ENCODE measurements at places on chromosomes 3 and 15.

DNA sequence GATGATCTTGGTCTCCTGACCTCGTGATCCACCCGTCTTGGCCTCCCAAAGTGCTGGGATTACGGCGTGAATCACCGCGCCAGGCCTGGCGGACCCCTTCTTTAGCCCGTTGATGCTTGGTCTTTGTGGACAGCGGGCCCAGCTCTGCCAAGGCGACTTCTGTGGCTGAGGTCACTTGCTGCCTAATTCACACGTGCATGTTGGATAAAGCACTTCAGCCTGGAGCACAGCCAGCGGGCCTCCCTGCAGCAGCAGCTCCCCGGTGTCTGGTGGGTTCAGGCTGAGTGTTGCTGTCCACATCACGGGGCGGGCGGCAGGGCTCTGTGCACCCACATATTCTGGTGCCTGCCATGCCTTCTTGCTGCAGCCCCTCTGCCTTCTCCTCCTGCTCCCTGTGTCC lies 88.4 kb downstream of the DGKG start:
- DNase-seq: no peak

DNA sequence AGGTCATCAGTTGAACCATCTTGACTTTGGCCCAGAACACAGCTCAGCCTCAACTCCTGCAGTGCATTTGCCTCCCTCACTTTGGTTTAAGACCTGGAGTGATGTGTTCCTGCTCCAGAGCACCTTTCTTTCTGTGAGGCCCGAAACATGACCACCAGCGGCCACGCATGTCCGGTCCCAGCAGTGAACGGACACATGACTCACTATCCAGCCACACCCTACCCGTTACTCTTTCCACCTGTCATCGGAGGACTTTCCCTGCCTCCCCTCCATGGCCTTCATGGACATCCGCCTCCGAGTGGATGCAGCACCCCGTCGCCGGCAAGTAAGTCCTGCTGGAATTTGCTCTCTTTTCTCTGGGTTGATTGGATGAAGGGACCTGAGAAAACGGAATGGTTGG lies 253.8 kb upstream of the RARB start:
- no peak for DNase-seq

DNA sequence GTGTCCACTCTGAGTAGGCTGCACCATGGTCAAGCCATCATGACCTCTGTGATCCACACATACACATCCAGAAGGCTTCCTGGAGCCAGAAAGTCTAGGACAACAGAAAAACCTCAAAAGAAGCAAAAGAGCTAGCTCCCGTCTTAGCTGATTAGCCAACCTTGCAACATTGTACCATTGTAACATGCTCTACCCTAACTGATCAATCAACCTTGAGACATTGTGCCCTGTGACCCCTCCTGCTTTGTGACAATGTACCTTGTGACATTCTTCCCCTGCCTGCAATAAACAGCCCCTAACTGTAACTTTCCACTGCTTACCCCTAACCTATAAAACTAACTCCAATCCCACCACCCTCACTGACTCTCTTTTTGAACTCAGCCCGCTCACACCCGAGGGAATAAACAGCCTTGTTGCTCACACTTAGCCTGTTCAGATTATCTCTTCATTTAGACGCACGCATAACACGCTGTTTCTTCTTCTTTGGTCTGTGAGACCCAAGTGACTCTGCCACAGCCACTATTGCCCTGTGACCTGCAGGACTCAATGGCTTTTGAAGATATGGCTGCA lies 1104.6 kb downstream of the OTOL1 start:
- no peak for DNase-seq

DNA sequence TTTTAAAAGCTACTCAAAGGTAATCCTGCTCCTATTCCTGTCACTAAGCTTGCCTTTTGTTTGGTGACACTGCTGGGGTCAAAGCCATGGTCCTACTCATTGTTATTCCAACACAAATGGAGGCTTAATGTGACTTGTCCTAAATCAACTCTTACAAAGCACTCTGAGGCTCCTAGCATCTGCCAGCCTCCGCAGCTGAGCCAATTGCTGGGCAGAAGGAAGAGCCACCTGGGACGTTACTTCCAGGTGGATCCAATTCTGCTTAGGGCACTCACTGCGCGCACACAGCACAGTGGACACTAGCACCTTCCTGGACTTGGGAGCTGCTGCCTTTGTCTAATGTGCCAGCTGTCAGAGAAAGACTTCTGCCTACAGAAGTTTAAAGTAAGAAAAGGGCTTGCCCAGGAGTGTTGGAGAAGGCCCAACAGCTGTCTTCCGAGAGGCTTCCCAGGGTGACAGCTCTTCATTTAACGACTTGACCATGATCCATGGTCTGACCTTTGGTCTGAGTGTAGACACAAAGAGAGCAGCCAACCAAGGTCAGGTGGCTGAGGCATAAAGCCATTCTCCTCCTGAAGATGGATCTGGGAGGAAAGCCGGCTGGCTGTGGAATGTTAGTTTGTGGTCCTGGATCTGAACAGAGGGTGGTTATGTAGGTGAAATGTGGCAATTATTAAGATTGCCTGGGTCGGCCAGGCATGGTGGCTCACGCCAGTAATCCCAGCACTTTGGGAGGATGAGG lies 102.2 kb downstream of the AQP9 start:
- no peak for DNase-seq

DNA sequence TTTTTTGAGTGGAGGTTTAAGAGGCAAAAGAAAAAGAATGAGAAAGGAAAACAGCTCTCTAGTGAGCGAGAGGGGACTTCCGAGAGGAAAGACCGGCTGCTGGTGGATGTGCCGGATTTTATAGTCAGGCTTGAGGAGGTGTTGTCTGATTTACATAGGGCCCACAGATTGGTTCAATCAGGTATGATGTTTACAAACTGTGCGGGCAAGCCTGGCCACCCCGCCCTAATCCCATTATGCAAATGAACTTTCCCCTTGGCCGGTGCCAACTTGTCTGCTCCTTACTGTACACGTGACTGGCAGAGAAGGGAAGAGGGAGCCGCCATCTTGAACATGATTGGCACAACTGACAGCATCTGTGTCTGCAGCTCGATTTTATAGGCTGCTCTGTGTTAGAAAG lies 44.7 kb downstream of the FAM43A start:
- peak; percentile 28 for DNase-seq

DNA sequence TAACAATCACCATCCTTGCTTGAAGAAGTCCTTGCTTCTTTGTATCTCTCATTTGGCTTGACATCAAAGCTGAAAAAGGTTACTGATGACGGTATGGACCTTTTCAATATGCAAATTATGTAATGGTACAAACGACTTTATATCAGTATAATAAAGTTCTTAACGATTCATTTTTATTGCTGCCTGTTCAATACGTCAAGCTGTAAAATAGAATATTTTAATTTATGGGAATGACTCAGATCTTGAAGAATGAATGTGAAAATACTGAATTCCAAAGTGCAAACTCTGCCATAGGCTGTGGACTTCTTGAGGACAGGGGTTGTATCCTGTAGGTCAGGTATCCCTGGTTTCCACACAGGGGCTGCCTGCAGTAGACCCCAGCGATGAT lies 156.2 kb downstream of the PLCL2 start:
- DNase-seq: peak; percentile 2

- DNase-seq: peak; percentile 77
These were observed at the start of gene SLC9A9 for GRCh38 chr3:143847787-143848631. Gene SLC9A9, minus strand, starts transcription at chr3:143848468. Its CDS starts 146 bp downstream, at chr3:143848322.

GRCh38 chr3:159432682-159433340 lies 555.8 kb upstream of the IL12A start:
- DNase-seq: no peak

DNA sequence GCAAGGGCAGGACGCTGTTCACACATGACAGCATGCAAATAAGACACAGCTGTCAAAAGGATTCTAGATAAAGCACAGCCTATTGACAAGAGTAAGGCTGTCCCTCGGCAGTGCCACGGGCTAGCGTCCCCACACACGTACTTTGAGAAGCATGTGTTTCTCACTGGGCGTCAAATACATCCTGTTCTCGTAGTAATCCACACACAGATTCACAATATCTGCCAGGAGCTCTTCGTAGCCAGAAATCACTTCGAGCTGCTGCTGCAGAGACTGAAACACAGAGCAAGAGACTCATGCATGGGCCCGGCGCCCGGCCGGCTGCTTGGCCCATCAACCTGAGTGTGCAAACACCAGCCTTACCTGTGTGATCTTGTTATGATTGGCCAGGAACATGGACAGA lies 41.1 kb downstream of the CYFIP1 start:
- no peak for DNase-seq

- no peak for DNase-seq
These were observed 555.5 kb upstream of the TBL1XR1 start for GRCh38 chr3:177752831-177753230.

GRCh38 chr3:160434071-160434470 lies 15.5 kb downstream of the TRIM59 start:
- peak; percentile 86 for DNase-seq

- peak; percentile 91 for DNase-seq
These were observed 1.7 kb downstream of the TIPARP start for GRCh38 chr3:156675830-156676767.

GRCh38 chr15:69265347-69265955 lies 33.3 kb upstream of the PAQR5 start:
- peak; percentile 47 for DNase-seq

- DNase-seq: no peak
These were observed 62.8 kb downstream of the NBEAL2 start for GRCh38 chr3:47042231-47042791.

DNA sequence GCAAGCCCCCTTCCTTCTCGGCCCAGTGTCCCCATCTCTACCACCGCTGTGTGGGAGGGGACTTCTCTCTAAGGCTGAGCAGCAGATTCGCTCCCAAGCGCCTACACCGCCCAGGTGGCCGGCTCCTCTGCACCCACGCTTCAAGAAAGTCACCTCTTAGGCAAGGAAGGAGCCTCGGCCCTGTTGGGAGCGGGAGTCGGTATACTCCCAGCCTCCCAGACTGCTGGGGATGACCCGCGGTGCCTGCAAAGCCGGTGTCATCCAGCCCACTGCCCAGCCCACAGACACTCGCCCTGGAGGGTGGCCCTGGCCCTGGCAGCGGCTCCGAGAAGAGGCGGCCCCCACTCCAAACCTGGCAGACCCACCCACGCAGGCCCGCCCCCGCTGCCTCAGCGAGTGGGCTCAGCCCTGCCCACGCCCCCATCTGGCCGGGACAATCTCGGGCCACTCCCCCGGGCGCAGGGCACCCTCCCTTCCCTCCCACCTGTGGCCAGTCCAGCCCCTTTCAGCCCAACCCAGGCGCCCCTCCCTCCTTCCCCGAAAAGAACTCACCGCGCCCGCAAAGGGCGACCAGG lies 396 bp downstream of the CHRNB4 start:
- DNase-seq: no peak

- no peak for DNase-seq
These were observed 75.4 kb downstream of the XXYLT1 start for GRCh38 chr3:195195321-195196209.

GRCh38 chr3:98497381-98497780 lies at the start of gene OR5K2:
Gene OR5K2, plus strand, starts transcription at chr3:98497681. Its CDS starts 0 bp downstream, at chr3:98497681.
- DNase-seq: no peak

GRCh38 chr15:65916664-65917406 lies 47.5 kb downstream of the RAB11A start:
- peak; percentile 64 for DNase-seq

- peak; percentile 69 for DNase-seq
These were observed 49.0 kb downstream of the LMCD1 start for GRCh38 chr3:8550611-8551010.

DNA sequence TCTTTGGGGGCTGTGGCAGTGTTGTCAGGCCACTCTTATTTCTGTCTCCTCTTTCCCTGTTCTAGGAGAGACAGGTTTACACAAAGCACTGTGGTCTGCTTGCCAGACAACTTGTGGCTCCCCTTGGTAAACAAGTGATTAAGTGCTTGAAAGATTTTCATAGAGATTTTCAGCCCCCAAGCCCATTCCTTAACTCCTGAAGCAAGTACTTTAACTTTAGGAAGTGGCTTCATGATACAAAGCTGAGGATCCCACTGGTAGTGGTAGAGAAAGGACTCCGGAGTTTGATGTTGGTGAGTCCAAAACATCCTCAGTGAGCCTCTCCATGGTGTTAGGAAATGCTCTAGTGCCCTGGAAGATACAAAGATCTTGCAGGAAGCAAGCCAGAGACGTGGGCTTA lies 12.0 kb downstream of the ZBTB38 start:
- DNase-seq: no peak

DNA sequence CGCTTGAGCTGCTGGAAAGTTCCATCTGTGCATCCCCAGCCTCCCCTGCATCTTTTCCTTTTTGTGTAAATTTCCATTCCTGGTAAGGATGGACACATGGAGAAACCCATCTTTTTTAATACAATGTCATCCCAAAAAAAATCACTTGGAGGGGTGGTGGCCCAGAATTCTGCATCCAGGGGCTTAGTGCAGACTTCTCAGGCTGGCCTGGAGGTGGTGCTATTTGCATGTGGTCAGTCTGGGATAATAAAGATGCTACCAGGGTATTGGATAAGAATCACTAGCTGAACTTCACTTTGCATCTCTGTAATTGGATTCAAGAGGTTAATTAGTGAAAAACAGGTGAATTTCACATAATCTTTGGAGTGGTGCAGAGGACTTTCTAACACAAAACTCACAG lies 1.8 kb upstream of the ZSCAN2 start:
- DNase-seq: peak; percentile 53

- DNase-seq: no peak
These were observed 27.5 kb downstream of the CCDC12 start for GRCh38 chr3:46948830-46949671.

DNA sequence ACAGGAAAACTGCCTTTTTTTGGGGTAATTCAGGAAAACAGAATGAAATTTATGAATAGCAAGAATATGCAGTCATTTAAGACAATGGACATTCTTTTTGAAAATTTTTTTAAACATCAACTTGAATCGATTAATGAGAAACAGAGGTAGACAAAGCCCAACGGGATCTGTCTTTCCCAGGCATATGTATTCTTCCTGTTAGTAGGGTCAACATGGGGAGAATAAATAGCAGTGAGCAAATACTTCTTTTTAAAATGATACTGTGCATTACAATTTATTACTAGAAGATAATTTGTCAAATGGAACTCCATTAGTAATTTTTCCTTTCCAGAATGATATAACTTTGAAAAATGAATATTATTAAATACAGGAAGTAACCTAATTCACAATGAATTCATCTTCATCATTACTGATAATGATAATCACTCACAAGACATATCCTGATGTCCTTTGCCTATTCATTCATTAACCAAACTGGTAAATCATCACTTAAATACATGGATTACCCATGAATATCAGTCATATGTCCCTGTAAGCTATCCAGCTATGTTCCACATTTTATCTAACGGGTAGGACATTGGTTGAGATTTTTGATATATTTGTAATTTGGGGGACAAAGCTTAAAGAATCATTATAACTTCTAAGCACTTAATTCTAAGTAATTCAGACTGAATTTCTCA lies 209.2 kb upstream of the CDIN1 start:
- DNase-seq: no peak

DNA sequence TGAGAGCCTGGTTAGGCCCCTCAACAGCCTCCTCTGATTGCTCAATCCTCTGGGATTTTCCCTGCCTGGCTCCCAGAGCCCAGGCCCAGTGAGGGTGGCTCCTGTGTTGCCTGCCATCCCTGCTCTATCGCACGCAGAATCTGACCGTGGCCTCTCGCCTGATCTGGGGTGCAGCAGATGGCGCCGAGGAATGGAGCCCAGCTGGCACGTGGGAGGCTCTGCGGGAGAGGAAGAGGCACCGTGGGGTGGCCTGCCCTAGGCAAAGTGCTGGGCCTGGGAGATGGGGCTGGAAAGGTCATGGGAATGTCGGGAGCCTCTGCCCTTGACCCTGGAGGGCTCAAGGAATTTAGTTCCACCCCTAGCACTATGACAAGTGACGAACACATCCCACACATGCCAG lies 10.3 kb downstream of the SV2B start:
- no peak for DNase-seq
